Epithelial cell of prostate (primary cell): ENCODE measurements at places on chromosomes 11 and 22.

DNA sequence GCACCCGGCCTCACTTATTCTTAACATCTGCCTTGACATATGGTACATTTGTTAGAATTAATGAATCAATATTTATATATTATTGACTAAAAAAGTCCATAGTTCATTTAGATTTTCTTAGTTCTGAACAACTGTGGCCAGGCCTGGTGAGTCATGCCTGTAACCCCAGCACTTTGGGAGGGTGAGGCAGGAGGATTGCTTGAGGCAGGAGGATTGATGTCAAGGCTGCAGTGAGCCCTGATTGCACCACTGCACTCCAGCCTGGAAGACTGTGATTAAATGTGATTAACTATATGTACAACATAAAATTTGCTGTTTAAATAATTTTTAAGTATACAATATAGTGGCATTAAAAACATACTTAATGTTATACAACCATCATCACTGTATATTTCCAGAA lies 5.6 kb downstream of the UVRAG start:
- DNase-seq, result no peak

GRCh38 chr11:4093519-4094347 lies 866 bp upstream of the RRM1 start:
- DNase-seq, result no peak

DNA sequence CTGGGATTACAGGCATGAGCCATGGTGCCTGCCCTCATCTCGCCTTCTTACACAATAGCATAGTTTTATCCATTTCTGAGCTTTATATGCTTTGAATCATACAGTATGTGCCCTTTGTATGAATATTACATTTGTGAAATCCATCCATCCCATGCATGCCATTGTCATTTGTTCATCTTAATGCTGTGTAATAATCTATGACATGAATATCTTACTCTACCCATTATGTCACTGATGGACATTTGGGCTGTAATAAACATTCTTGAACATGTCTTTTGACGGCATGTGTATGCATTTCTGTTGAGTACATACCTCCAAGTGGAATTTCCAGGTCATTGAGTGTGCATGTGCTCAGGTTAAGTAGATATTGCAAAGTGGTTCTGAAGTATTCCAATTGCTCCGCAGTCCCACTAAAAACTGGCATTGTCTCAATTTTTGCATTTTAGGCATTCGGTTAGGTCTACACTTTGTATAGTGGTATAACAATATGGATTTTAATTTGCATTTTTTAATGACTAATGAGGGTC lies 339.3 kb upstream of the SYN3 start:
- no peak for DNase-seq

DNA sequence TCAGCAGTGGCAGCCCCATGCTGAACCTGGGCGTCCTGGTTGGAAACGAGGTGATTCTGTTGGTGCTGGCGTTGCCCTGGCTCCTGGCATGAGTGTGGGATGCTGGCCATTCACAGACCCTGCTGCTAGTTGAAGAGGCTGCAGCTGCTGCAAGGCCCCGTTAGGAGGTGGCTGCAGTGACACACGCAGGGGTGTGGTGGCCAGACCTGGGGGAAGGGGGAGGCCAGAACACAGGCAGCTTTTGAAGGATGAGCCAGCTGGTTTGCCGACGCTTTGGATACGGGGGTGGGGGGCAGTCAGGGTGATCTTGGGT lies 77.2 kb downstream of the MORC2 start:
- DNase-seq, result no peak

DNA sequence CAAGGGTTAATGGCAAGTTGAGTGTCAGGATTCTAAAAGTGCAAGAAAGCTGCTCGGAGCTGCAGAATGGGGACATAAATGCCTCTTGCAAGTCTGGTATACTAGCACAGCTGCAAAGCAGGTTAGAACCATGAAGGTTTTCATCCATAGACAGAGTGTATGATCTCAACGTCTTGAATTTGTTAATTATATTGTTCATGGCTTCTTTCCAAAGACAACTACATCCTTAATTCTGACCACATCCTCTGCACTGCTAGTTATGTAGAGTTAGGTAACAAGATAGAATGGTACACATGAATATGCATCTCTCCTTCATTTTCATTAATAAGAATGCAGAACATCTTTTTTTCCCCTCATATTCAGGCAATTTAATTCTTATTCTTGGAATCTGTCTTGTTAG lies 34.2 kb downstream of the EXPH5 start:
- DNase-seq, result no peak

GRCh38 chr11:78657968-78658839 lies 83.5 kb upstream of the NARS2 start:
- DNase-seq, result no peak

DNA sequence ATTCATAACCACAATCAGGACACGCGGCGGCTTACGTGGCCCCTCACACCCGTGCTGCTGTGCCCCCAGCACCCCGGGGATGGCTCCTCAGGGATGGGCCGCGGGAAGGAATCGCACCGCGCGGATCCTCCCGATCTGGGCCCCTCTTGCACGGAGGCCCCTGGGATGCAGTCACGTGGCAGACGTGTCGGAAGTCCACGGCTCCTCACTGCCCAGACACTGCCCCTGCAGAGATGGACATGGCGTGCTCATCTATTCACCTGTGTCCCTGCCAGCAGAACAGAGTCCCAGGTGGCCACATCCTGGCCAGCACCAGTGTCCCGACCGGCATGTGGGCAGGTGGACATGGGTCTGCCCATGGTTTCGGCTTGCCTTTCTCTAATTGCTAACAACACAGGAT lies 12.8 kb downstream of the MOB2 start:
- DNase-seq, result no peak

DNA sequence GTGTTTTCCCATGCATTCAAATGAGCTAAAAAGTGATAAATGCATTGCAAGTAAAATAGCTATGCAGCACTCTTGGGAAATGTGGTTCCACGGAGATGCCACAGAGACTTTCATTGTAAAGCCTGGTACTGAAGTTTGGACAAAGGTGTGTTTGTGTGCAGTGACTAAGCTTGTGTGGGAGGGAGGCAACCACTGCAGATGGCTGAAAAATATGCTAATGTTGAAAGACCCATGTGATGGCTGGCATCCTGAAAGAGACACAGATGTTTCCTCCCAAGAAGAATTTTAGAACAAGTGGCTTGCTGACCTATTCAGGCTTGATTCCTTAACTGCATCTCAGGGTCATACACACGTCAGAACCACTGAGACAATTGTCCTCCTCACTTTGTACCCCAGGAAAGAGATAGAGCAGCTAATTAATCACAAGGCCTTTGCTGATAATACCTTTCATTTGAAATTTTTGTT lies 73.8 kb downstream of the FAM76B start:
- DNase-seq, result peak; percentile 93

GRCh38 chr22:36580846-36581245 lies 51.9 kb upstream of the EIF3D start:
- DNase-seq, result no peak

GRCh38 chr11:68852628-68853027 lies 10.9 kb upstream of the CPT1A start:
- DNase-seq, result no peak

- no peak for DNase-seq
Observed at GRCh38 chr11:79071190-79071589, 369.6 kb downstream of the TENM4 start.
